ENCODE measurements at places on chromosomes 7 and 10.

DNA sequence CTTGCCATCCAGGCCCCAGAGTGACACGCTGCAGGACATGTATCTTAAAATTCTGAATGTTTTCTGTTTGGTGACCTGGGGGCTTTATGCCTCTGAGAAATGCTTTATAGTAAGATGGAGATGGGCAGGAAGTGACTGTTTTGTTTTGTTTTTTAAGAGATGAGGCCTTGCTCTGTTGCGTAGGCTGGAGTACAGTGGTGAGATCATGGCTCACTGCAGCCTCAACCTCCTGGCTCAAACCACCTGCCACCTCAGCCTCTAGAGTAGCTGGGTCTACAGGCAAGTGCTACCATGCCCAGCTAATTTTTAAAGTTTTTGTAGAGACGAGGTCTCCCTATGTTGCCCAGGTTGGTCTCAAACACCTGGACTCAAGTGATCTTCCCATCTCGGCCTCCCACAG, 20.6 kb downstream of the ZNF777 start:
- no peak for DNase-seq

DNA sequence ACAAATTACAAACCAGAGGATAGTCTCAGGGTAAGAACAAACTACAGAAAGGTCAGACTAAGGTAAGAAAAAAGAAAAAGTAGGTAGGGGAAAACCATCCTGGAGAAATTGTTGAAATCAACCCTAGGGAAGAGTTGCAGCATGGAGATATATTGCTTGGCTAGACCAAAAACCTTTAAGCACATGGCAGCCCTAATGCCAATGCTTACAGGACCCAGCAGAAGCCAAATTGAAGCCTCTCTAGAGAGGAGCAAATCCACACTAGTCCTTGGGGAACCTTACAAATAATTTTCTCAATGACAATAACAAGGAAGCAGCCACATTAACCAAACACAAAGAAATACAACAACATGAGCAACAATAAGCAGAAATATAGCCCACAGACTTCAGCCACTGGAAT, 81.9 kb downstream of the CNOT4 start:
- no peak for DNase-seq

DNA sequence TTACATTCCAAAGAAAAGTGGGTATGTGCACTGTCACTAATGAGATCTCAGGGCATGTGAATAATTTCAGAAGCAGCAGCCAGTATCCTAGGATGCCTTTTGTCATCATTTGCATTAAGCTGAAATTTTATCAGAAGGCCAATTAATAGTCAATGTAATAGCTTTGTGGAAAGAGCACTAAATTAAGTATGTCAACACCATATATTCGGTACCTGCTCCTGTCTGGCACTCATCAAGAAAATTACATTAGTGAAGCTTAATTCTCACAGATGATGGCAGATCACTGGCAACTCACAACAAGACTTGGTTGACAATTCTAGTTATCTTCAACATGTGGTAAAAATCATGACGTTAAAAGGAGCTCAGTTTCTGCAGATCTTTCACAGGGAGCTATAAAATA, 271.4 kb downstream of the PARD3 start:
- no peak for DNase-seq

GRCh38 chr10:102150970-102151773, 1.0 kb upstream of the NOLC1 start:
- DNase-seq = no peak

GRCh38 chr10:95328013-95328412, 37.2 kb upstream of the PDLIM1 start:
- no peak for DNase-seq

DNA sequence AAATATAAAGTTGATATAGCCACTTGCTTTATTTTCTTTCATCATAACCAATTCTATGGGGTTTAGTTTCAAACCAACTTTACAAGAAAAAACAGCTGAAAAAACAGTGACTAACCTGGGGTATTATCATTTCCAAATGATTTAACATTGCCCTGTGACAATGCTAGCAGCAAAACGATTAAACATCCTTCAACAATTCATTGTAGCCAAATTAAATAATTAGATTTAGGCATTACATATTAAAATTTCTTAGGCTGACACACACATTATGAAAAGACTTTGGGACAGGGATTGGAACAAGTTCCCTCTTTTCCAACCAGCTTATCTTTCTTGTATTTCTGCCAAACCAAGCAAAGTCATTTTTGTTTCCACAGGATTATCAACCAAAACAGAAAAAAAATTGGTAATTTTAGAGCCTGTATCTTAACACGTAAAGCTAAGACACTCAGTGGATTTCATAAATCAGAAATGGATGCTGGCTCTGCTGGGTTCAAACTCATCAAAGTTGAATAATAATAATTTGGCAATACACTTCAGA, 84.0 kb downstream of the SEMA3D start:
- DNase-seq = no peak

- DNase-seq = no peak
Measured at GRCh38 chr7:138978541-138979184, 2.5 kb downstream of the KIAA1549 start.

DNA sequence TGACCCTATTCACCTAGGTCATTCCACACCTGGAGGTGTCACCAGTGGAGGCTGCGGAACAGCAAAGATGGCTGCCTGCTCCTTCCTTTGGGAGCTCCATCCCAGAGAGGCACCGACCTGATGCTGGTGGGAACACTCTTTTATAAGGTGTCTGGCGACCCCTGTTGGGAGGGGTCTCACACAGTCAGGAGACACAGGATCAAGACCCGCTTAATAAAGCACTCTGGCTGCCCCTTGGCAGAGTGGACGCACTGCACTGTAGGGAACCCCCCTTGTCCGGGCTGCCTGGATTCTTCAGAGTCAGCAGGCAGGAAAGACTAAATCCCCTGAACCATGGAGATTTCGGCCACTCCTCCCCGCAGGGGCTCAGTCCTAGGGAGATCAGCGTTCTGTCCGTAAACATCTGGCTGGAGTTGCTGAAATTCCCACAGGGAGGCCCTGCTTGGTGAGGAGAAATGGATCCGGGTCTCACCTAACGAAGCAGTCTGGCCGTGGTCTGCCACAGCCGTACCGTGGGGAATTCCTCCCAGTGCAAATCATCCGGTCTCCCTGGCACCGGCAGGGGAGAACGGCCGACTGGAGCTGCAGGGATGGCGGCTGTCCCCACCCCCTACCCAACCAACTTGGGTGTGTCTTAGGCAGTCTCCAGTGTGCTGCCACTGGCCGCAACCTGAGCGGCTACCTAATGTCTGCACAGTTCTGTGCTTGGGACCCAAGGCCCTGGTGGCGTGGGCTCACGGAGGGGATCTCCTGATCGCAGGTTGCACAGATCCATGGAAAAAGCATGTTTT, 66.1 kb downstream of the LSMEM1 start:
- no peak for DNase-seq

- no peak for DNase-seq
Measured at GRCh38 chr7:29599026-29599425, 35.4 kb downstream of the PRR15 start.

DNA sequence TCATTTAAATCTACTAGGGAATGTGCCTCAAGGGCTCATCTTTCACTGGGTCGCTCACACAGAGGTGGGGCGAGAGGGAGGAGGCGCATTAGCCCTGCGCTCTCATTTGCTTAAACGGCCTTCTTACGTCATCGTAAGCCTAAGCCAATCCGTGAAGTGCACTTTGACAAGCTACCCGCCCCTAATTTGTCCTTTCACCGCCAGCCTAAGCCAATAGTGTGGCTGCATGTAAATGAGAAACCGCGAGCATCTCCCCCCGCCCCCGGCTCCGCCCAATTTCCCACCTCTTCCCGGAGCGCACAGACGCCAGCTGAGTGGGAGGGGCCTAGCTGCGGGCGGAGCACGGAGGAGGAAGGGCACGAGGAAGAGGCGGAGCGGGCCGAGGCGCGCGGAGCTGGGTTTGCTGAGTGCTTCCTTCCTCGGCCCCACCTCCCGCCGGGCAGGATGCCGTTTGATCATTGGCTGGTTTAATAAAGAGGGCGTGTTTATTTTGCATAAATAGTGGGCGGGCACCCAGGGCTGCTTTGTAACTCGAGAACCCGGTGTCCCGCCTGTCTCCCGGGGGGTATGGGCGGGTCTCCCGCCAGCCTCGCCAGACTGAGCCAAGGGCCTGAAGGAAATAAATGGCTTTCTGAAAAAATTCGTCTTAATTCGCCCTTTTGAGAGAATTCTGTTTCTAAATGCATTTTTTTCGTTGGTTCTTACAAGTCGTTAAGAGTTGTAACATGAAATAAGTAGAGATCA, 289.6 kb upstream of the NFE2L3 start:
- peak; percentile 30 for DNase-seq

- no peak for DNase-seq
Measured at GRCh38 chr10:13672548-13672947, 85.8 kb downstream of the PRPF18 start.

DNA sequence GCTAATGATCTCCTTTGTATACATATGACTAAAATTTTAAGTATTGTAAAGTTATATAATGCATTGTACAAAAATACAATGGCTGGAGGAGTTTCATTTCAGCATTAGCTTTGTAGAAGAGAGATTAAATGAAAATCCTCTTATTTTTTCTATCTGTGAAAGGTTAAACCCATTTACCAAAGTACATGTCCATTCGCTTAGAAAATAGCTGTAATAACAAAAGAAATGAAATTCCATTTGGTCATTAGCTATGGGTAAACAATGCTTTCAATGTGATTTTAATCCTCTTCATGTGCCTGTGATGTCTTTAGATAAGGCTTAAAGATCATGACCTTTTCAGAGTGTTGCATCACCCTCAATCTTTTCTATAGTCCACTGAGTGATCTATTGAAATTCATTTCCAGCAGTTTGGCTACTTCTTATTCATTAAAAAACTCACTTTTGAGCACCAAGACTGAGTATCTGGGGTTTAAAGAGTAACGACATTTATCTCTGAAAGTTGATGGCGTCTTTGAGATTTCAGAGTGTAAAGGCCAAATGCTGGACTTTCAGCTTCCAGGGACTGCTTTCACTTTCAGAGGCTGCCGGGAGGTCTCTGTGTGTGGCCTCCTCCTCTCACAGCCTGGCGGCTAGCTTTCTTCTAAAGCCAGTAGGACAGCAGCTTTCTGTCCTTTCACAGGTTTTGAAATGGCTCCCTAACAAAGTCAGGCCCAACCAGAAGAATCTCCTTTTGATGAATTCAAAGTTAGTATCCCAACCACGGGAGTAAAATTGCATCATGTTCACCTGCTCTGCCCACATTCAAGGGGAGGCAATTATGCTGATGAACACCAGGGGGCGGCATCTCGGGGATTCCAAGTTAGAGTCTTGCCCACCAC, 701.4 kb upstream of the COBL start:
- no peak for DNase-seq

- DNase-seq = no peak
Measured at GRCh38 chr10:10996966-10997620, 20.6 kb upstream of the CELF2 start.

DNA sequence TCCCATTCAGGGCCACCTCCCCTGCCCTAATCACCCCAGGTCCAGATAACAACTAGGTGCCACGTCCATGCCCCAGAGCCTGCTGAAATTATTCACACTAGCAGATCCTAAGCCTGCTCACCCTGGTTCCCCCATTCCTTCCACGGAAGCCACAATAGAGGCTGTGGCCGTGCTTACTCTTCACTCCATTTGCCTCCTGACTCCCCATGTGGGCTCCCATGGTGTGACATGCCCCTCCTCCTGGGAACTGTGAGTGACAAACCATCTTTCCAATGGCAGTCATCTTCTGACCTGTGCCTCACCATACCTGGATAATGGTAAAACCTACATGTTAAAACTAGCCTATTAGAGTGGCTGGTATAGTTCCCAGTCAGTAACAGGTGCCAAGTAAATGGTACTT, 216.2 kb upstream of the PRKCQ start:
- no peak for DNase-seq

All from activated naive CD4-positive, alpha-beta T cell (primary cell).